ENCODE measurements at places on chromosomes 6 and 20.

DNA sequence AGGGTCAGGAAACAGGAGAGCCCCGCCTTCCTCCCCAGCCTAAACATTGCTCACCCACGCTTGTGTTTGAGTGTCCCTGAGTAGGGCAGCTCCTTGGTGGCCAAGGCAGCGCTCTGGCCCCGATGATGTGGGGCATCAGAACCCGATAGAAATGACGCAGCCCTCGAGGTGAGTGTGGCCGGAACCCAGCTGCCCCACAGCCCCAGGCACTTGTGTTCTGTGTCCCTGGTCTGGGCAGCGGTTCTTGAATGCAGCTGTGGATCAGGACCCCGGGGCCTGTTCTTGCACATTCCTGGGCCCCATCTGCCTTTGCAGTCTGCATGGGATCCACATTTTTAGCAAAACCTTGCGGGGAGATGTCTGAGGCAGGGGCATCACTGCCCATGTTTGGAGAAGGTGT, 12.8 kb downstream of the RBM38 start:
- no peak for DNase-seq

DNA sequence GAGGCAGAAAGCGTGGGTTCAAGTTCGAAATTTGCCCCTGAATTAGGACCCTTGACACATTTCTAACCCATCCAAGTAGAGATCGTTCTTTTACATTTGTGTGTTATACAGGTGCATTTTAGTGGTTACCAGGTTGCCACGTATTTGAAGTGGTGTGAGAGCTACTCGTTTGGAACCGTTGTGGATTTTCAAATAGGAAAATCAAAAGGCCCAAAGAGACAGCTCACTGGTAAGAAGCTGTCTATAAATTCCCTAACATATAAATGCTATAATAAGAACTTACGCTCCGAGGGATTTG, 1.6 kb upstream of the REV3L start:
- no peak for DNase-seq

DNA sequence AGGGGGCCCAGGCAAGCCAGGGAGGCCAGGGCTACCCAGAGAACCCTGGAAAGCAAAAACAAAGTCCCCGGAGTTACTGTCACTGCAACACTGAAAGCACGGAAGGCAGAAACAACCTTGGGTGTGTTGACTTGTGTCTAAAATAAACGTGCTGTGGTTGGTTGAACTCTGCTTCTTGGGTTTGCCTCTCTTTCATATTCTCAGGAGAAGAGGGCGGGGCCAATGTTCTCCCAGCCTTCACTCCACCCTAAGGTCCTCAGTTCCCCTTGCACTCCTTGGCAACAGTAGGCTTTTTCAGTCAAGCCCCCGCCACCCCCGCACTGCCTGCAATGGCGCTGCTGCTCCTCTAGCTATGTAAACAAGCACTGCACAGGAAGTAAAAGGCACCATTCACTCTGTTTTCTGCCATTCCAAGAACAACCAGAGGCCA, 60.9 kb downstream of the COL9A1 start:
- no peak for DNase-seq

DNA sequence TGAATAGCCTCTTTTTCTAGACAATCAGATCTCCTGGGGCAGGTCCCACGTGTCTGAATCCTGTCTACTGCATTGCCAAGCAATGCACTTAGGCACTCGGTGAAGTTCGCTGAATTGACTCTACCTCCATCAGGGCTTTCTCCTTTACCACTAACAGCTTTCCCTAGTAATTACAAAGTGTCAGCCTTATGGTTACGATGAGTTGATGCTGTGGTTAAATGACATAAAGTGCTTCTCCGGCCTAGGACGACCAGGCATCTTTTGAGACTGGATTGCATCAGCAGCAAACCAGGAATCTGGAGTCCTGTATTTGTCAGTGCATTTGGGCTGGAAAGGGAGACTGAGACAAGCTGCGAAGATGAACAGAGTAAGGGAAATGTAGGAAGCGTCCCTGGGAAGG, 21.5 kb downstream of the NOX3 start:
- no peak for DNase-seq

DNA sequence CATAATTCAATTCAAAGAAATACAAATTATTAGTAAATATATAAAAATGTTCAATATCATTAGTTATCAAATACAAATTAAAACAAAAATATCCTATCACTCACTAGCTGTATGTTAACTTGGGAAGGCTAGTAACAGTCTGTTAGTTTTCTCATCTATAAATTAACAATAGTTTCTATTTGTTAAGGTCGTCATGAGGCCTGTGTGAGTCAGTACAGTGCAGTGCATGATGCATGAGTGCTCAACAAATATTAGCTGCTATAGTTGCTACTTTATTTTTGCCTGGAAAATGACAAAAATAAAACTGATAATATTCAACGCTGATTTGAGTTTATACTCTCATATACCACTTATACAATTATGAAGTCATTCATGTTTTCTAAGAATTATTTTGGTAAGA, 401.6 kb upstream of the RUNX2 start:
- no peak for DNase-seq

- no peak for DNase-seq
Observed at GRCh38 chr20:57263801-57264792, 2.3 kb downstream of the BMP7 start.

- DNase-seq = no peak
Observed at GRCh38 chr6:163813979-163814493, 399.5 kb downstream of the QKI start.

DNA sequence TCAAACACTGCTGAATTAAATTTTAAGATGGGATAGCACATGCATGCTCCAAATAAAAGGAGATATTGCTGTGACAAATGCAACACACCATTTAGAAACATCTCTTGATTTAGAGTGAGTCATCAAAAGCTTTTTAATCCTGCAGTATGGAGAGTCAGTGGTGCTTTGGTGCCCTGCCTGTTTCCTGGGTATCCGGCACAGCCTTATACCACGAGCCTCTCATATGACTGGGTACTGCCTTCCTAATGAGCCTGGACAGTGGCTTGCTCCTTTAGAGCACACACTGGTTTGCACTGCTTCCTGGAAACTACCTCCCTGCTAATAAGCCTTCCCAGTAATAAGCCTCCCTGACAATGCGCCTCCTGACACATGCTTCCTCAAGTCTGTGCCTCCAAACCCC, 65.3 kb upstream of the KCNK16 start:
- no peak for DNase-seq

DNA sequence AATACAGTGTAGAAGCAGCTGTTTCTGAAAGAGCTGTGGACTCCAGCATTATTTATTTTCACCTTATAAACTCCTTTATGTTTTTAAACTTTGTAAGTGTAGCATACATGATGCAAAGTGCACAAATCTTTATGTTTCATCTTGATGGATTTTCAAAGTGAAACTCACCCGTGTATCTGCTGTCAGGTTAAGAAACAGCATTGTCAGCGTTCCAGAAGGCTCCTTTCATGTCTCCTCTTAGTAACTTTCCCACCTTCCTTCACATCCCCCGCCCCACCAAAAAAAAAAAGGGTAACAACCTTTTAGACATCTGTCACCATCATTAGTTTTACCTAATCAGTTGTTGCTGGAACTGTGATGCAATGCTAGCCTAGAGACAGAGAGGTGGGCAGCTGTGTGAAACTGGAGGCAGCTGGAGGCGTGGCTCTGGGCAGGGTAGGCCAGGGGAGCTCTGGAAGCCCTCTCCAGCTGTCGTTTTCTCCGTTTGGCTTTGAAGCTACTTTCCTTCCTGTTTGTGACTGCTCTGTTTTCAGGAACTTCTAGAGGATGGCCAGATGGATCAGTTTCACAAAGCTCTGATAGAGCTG, 7.2 kb downstream of the ACTR5 start:
- no peak for DNase-seq

GRCh38 chr6:166167801-166168615, at the start of gene TBXT:
TSS of gene TBXT (minus strand) at chr6:166167851. CDS start at chr6:166167591, 260 bp downstream.
- DNase-seq = no peak

- no peak for DNase-seq
Observed at GRCh38 chr6:3381233-3381921, 75.5 kb downstream of the SLC22A23 start.

DNA sequence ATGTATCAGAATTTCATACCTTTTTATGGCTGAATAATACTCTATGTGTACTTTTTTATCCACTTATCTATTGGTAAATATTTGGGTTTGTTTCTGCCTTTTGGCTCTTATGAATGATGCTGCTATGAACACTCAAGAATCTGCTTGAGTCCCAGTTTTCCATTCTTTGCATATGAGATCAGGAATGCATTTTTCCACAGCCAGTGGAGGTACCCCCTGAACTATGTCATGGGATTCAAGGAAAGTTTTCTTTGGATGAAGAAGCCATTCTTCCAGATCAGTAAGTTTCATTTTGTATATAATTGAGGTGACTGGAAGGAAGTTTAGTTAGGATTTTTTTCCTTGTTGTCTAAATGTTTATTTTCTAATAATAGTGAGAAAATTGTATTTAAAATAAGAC, 40.9 kb downstream of the NKX2-4 start:
- no peak for DNase-seq

DNA sequence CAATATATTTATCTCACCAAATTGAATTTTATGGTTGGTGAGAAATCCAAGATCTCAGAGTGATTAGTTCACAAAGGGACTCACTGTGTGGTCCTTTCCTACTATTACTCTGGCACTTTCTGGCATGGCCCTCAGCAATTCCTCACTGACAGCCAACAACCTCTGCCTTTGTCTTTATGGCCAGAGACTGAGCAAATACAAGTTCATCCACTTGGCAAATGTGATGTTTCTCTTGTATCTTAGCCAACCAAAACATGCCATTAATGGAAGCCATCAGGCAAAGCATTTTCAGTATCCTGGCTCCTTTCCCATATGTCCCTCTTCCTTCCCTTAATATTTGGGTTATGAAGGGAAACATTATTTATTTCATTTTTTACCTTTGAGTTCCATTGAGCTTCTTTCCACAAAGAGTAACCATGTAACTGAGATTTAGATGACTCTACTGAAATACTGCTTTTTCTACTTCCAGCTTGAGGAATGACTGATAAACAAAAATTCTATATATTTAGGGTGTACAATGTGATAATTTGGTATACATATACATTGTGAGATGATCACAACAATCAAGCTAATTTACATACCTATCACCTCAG, 30.8 kb upstream of the SMLR1 start:
- no peak for DNase-seq

GRCh38 chr6:142336787-142337186, 35.0 kb downstream of the ADGRG6 start:
- no peak for DNase-seq

GRCh38 chr20:32871627-32872160, 13.0 kb downstream of the EFCAB8 start:
- no peak for DNase-seq

- no peak for DNase-seq
Observed at GRCh38 chr6:17083397-17083796, 18.5 kb upstream of the STMND1 start.

DNA sequence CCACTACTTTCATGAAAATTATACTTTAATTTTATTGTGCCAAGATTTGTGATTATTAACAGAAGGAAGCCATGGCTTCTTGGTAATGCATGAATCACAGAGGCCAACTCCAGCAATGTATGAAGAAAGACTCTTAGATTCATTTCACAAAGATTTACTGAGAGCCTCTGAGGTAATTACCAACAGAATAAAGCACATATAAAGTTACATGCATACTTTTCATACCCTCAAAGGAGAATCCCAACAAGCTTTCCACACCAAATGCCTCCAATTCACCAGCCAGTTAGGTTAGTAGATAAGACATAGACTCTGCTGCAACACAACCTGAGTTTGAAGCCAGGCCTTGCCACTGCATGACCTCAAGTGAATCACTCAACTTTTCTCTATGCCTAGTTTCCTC, 41.9 kb downstream of the HBS1L start:
- DNase-seq = no peak

DNA sequence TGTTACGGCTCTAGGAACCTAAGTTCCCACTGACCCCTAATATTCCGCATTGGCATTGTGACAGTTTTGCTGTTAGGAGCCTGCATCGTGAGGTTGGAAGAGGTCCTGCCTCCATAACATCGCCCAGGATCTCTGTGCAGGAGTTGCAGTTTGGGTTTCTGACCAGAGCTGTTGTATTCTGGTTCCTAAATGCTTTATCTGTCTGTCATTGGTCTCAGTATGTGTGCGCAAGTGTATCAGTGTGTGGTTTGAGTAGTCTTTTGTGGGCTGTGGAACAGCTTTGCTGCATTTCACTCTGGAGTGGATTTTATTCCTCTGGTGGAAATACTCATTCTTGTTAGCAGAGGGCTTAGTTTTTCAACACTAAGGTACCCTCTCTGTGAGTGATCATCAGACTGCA, 95.6 kb downstream of the CDYL start:
- DNase-seq = no peak

DNA sequence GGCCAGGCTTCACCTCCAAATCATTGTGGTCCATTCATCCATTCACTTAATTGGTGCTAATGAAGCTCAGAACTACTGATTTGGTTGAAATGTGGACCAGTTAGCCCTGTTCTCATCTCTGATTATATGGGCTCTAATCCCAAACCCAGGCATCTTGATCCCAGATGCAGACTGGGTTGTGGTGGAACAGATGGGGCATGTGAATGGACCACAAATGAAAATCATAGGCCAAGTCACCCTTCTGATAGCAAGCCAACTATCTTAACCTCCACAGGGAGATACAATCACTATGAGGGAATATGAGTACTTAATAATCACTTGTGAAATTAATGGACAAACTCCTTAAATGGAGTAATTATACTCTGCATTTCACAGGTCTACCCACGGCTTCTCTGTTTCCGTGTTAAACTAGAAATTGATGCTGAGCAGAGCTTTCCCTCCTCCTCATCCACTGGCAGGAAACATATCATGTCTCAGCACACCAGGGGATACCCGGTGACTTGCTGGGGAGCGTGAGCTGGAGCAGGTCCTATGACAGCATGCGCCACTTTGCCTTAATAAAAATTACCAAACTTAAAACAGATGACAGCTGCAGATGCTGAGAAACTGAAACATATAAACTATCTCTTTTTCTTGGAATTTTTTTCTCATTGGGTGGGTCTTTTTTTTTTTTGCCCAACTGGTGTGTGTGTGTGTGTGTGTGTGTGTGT, 108.8 kb upstream of the HEY2 start:
- DNase-seq = no peak

GRCh38 chr20:34680586-34681175, 3.8 kb upstream of the PIGU start:
- DNase-seq = no peak

DNA sequence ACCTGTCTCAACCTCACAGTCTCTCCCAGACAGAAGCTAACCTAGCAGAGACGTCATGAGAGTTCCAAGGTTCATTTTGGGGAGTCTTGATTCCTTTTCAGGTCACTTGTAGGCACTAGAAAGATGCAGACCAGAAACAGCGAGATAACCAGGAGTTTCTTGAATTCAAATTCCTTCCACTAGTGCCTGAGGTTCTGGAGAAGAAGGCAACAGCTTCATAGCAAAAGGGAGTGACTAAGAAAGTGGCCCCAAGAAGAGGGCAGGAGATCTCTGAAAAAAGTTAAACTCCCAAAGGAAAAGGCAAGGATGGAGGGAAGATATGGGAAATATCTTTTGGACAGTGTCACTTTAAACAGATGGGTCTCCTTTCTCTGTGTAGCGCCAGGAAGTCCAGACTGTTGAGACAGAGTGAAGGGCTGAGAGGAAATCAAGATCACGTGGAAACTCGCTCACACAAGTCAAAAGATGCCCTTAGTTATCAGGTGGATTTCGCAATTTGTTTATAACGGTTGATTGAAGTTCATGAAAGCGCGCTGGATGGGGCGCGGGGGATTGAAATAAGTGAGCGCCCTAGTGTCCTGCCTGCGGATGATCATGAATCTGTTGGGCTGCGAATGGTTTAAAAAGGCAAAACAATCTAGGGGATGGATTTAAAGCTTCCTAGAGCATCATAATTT, 4.8 kb upstream of the PRSS16 start:
- DNase-seq = no peak

Measured in stimulated activated CD4-positive, alpha-beta T cell treated with anti-CD3 and anti-CD28 coated beads, Interleukin-12 subunit alpha, Interleukin-12 subunit beta, amount 100 ng/mL, for 48 hours (primary cell).